ENCODE measurements at places on chromosomes 1 and 21. TPM values are rescaled to one million over a fixed set of nuclear protein-coding genes. Genes with fewer than 3 reads are reported as not detected.

LRRC53 gene
- not detected for total RNA-seq

NTMT2 gene
- not detected for total RNA-seq

ZSCAN20 gene
- 8.8 TPM for total RNA-seq

HMCN1 gene
- 15.4 TPM for total RNA-seq

OR2L2 gene
- total RNA-seq: under 0.01 TPM

FNDC10 gene
- total RNA-seq: 3.1 TPM

Measured in subcutaneous preadipocyte (primary cell).